Naive thymus-derived CD4-positive, alpha-beta T cell (primary cell): ENCODE measurements at places on chromosomes 13 and 19.

GRCh38 chr13:75790198-75790970, 154.3 kb downstream of the LMO7 start:
- H3K4me3 ChIP-seq = no peak overlapping the region
- DNase-seq = no peak
- no peak overlapping the region for H3K27ac ChIP-seq
- no peaks in the 10 kb centered on the region for H3K27me3 ChIP-seq
- H3K36me3 ChIP-seq = no peaks in the 10 kb centered on the region

DNA sequence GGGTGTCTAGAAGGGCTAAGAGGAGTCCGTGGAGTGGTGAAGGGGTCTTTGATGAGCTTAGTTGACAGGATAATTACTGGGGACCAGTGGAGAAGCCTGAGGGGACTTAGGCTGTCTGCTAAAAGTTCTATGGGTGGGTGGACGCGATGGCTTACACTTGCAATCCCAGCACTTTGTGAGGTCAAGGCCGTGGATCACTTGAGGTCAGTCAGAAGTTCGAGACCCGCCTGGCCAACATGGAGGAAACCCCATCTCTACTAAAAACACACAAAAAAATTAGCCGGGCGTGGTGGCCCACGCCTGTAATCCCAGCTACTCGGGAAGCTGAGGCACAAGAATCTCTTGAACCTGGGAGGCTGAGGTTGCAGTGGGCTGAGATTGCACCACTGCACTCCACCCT, 2.8 kb upstream of the GSK3A start:
- peaks cover 21% of the 10 kb centered on the region for H3K4me1 ChIP-seq
- peak overlapping the region; percentile 73 for H3K27ac ChIP-seq
- H3K36me3 ChIP-seq = no peaks in the 10 kb centered on the region

GRCh38 chr19:4776436-4777211, 14.9 kb upstream of the FEM1A start:
- no peak overlapping the region for H3K27ac ChIP-seq
- no peak for DNase-seq
- no peaks in the 10 kb centered on the region for H3K27me3 ChIP-seq
- no peaks in the 10 kb centered on the region for H3K36me3 ChIP-seq
- no peak overlapping the region for H3K4me3 ChIP-seq

DNA sequence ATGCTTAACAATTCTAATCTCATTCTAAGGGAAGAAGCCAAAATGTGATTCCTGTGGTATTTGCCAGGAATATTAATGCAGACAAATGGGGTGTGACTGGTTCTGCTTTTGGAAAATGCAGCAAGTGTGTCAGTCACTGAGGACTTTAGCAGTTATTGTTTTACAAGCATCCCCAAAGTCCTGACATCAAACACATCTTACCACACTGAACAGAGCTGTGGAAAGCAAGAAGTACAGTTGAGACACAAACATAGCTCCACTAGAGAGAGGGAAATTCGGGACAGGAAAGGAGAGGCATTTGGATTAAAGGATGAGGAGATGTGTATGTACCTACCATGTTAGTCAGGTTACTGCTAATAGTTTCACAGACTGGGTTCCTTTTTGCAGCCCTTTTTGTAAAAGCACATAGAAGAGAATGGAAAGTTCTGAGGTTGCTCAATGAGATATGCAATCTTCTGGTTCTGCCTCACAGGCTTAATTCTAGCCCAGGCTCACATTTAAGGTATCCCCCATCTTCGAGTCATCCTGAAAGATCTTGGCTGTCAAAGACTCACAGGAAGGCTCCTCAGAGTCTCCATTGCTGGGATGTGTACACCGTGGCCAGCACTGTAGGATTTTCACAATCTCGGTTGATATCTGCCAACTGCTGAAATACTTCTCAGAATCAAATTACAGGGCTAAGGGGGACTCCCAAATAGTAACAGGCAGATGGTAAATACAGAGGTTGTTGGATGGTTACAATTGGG, 316.6 kb downstream of the DNAJC15 start:
- no peaks in the 10 kb centered on the region for H3K36me3 ChIP-seq
- no peak overlapping the region for H3K4me3 ChIP-seq
- no peak overlapping the region for H3K27ac ChIP-seq
- no peaks in the 10 kb centered on the region for H3K27me3 ChIP-seq
- no peaks in the 10 kb centered on the region for H3K4me1 ChIP-seq
- DNase-seq = no peak

DNA sequence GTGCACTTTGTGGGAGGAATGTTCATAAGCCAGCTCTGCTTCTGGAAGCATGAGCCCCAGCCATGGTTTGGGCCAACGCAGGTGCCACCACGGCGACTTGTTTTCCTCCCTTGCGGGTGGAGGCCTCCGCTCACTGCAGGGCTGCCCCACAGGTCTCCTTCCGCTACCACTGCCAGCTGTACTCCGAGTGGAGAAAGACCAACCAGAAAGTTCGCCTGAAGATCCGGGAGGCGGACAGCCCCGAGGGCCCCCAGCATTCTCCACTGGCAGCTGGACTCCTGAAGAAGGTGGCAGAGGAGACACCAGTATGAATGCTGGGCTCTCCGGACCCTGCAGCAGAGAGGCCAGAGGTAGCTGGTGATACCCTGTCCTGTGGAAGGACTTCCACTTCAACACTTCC, 6.5 kb upstream of the HNRNPM start:
- no peaks in the 10 kb centered on the region for H3K4me1 ChIP-seq
- H3K27ac ChIP-seq = no peak overlapping the region
- no peak for DNase-seq
- H3K36me3 ChIP-seq = no peaks in the 10 kb centered on the region

GRCh38 chr19:5507065-5507909, 52.1 kb downstream of the ZNRF4 start:
- no peaks in the 10 kb centered on the region for H3K36me3 ChIP-seq
- DNase-seq = no peak
- no peak overlapping the region for H3K4me3 ChIP-seq
- H3K27ac ChIP-seq = no peak overlapping the region

- no peak for DNase-seq
- no peak overlapping the region for H3K27ac ChIP-seq
- no peaks in the 10 kb centered on the region for H3K27me3 ChIP-seq
- H3K4me1 ChIP-seq = peaks cover 11% of the 10 kb centered on the region
- no peaks in the 10 kb centered on the region for H3K36me3 ChIP-seq
These were observed 1.6 kb downstream of the GPC5 start for GRCh38 chr13:91400063-91400399.

DNA sequence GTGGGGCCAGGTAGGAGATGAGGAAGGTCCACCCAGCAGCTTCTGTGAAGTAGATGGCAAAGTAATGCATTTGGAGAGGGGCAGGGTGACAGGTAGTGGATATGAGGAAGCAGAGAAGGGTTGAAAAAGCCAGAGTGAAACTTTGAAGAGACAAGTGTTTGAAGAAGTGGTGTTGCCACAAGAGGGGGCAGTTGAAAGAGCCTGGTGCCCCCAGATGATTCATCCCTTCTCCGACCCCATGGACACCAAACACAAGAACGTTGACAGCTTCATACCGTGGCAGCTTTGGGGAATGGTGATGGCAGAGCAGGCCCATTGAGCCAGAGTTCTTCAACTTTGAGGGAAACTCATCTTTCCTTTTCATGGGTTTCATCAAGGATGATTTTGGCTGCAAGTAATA, 19.9 kb downstream of the IFNL3 start:
- no peak overlapping the region for H3K4me3 ChIP-seq
- no peaks in the 10 kb centered on the region for H3K27me3 ChIP-seq
- DNase-seq = no peak
- H3K27ac ChIP-seq = no peak overlapping the region

GRCh38 chr19:35069696-35070095, 28.2 kb downstream of the HPN start:
- no peak overlapping the region for H3K4me3 ChIP-seq
- no peaks in the 10 kb centered on the region for H3K27me3 ChIP-seq
- no peak overlapping the region for H3K27ac ChIP-seq
- DNase-seq = no peak

DNA sequence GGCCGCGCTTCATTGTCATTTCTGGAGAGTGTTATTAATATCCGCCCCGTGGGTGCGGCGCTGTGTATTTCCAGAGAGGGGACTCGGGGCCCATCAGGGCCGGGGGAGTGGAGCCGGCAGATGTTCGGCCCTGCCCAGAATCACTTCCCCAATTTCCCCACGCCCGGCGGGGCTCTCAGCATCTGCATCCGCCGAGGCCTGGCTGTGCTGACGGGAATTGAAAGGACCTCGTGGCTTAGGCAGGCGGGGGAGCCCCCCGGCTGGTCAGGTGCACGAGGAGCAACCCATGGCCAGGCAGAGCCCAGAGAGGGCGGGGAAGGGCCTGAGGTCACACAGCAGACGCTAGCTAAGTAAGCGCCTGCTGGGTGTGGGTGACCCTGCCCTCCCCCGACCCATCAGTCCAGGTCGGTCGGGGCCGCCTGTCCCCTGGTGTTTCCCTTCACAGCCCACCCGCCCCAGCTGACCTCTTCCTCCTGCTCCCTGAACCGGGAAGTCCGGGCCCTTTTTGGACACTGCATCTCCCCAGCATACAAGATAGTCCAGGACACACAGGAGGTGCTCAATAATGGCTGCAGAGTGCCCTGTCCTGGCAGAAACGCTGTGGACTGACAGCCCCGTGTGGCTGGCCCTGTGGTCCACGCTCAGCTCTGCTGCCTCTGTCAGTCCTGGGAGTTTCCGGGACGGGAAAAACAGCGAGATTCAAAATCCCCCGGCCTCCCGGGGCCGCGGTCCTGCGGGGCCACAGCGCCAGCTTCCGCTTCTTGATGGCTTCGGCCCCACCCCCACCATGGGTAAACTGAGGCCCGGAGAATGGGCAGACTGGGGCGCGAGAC, 22.1 kb downstream of the ARID3A start:
- no peak overlapping the region for H3K4me3 ChIP-seq
- no peaks in the 10 kb centered on the region for H3K4me1 ChIP-seq
- H3K27ac ChIP-seq = no peak overlapping the region
- H3K36me3 ChIP-seq = no peaks in the 10 kb centered on the region
- no peaks in the 10 kb centered on the region for H3K27me3 ChIP-seq

- H3K4me1 ChIP-seq = peaks cover 31% of the 10 kb centered on the region
- DNase-seq = no peak
- no peaks in the 10 kb centered on the region for H3K36me3 ChIP-seq
- no peak overlapping the region for H3K4me3 ChIP-seq
These were observed 13.0 kb downstream of the ZIC5 start for GRCh38 chr13:99958406-99959126.

GRCh38 chr13:77919246-77919920, 752 bp upstream of the EDNRB start:
- H3K27me3 ChIP-seq = no peaks in the 10 kb centered on the region
- peaks cover 3% of the 10 kb centered on the region for H3K4me1 ChIP-seq
- no peak overlapping the region for H3K4me3 ChIP-seq
- no peaks in the 10 kb centered on the region for H3K36me3 ChIP-seq
- no peak overlapping the region for H3K27ac ChIP-seq
- DNase-seq = no peak

GRCh38 chr19:7868326-7868670, 5.9 kb downstream of the PRR36 start:
- no peaks in the 10 kb centered on the region for H3K36me3 ChIP-seq
- peaks cover 2% of the 10 kb centered on the region for H3K27me3 ChIP-seq
- H3K27ac ChIP-seq = peak overlapping the region; percentile 69

- no peaks in the 10 kb centered on the region for H3K36me3 ChIP-seq
- no peak for DNase-seq
- no peaks in the 10 kb centered on the region for H3K4me1 ChIP-seq
These were observed 47.6 kb upstream of the CNMD start for GRCh38 chr13:52787235-52787634.

DNA sequence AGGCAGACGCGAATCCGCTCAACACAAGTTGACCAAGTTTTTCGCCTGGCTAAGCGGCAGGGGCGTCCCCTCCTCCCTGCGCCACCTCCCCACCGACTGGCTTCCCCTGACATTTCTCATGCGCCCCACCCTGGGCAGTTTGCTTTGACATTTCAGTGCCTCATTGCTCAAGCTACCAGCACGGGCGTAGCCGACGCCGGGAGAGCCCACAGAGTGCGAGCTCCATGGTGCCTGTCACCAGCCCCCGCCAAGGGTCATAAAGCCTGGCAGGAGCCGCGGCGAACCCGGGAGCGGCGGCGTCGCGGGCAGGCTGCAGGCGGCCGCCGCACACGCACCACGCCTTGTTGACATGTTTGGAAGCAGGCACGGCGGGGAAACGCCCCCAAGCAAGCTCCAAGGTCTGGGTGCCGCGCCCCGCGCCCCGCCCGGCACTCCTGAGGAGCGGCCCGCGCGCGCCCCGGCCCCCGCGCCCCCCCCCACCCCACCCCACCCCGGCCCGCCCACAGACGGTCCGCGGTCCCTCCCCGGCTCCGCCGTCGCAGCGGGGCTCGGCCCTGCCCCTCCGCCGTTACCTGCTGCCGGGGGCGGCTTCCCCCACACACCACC, 601 bp downstream of the FBXL3 start:
- peak overlapping the region; percentile 100 for H3K27ac ChIP-seq
- peaks cover 36% of the 10 kb centered on the region for H3K4me1 ChIP-seq
- DNase-seq = peak; percentile 80
- H3K36me3 ChIP-seq = no peaks in the 10 kb centered on the region
- H3K27me3 ChIP-seq = no peaks in the 10 kb centered on the region

DNA sequence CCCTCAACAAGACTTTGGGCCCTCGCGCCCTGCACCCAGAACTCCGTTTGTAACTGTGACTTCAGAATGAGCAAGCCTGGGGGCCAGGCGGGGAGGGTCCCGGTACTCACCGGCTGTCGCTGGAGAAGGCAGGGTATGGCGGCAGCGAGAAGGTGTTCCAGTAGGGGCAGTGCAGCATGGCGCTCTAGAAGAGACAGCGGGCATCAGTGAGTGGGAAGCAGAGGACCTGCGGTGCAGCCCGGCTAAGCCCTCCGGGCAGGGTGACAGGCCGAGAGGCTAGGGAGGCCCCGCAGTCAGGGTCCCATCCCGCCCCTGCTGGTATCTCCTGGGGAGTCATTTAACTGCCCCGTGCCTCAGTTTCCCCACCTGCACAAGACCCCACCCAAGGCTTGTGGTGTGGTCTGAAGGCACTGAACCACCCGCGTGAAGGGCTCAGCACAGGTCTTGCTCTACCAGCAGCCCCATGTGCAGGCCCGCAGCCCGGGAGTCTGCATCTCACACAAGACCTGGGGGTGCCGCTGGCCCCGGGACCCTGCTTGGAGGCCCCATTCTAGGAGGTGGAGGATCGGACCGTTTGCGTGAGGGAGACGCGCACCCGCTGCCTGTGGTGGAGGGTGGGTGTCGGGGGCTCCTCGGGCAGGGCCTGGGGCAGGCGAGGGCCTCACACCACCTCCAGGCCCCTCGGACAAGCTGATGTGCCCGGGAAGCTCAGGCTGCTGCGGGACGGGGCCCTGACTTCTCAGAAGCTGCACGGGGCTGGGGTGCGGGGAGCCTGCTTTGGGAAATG, 24.6 kb downstream of the SBNO2 start:
- no peak overlapping the region for H3K4me3 ChIP-seq
- no peaks in the 10 kb centered on the region for H3K4me1 ChIP-seq
- no peaks in the 10 kb centered on the region for H3K36me3 ChIP-seq
- H3K27me3 ChIP-seq = no peaks in the 10 kb centered on the region
- DNase-seq = no peak
- H3K27ac ChIP-seq = no peak overlapping the region

- H3K36me3 ChIP-seq = no peaks in the 10 kb centered on the region
- DNase-seq = peak; percentile 74
- H3K27ac ChIP-seq = peak within 1 kb of the TSS; percentile 93
- peaks cover 22% of the 10 kb centered on the region for H3K4me1 ChIP-seq
These were observed at the start of gene RINL for GRCh38 chr19:38877781-38878574. Gene RINL (minus strand): TSS chr19:38878275. CDS start chr19:38876742, 1,533 bp downstream.
